ENCODE measurements at places on chromosomes 1 and 21. TPM values are rescaled to one million over a fixed set of nuclear protein-coding genes. Genes with fewer than 3 reads are reported as not detected.
A peak's percentile ranks its signal among the peaks of the same experiment; 100 is the strongest.

IGFN1 gene
- 0.17 TPM for total RNA-seq

DNA sequence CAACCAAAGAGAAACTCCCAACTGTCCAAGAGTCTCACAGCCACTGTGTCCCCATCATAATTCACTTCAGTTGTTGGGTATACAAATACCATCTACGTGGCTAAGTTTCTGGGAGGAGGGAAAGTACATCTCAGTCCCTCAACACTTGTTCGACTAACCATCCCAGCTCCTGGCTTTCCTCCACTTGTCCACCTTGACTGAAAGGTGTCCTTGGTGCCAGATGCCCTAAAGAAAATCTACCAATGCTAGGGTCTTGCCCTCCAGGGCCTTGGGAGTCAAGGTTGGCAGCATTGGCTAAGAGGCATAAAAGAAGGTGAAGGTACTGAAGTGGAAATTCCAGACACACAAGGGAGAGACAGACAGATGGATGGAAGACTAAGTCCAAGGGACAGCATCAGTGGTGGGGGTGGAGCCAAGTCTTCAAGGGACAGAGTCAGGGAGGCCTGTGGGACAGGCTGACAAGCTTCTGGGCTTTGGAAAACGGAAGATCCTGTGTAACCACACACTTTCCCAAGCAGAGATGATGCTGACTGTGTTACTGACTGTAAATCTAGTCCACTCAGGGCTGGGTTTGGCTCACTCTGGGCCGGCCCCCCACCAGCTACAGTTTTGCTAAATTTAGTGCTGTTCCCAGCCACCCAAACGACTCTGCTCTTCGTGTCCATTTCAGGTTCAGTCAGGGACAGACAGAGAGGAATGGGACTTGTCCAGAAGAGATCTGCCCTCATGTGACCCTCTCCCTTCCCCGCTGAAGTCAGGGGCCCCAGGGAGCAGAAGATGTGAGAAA, 60.1 kb downstream of the CD34 start:
- no peaks in the 10 kb centered on the region for H3K27me3 ChIP-seq
- H3K27ac ChIP-seq: no peak overlapping the region
- no peak for DNase-seq
- H3K4me1 ChIP-seq: peaks cover 4% of the 10 kb centered on the region
- no peaks in the 10 kb centered on the region for H3K36me3 ChIP-seq

DNA sequence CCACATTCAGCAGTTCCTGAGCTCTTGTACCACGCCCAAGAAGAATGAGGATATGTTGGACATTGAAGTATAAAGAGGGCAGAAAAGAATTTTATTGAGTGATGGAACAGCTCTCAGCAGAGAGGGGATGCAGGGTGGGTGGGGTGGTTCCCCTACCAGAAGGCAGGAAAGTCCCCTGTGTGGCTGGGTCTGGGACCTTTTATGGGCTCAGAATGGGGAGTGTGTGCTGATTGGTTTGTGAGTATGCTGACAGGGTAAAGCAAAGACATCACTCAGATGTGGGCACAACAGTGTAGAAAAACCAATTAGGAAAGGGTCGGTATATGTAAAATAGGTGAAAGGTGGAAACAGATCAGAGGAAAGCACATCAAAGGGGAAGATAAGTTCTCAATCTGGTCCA, 62.2 kb downstream of the SGIP1 start:
- no peak overlapping the region for H3K4me3 ChIP-seq
- no peaks in the 10 kb centered on the region for H3K27me3 ChIP-seq
- peaks cover 1% of the 10 kb centered on the region for H3K36me3 ChIP-seq
- no peak overlapping the region for H3K27ac ChIP-seq
- DNase-seq: no peak
- peaks cover 10% of the 10 kb centered on the region for H3K4me1 ChIP-seq

CHI3L1 gene
- total RNA-seq: 3.0 TPM

GRCh38 chr1:22500471-22500870, 48.8 kb downstream of the ZBTB40 start:
- H3K4me1 ChIP-seq: peaks cover 5% of the 10 kb centered on the region
- H3K27me3 ChIP-seq: no peaks in the 10 kb centered on the region
- H3K27ac ChIP-seq: no peak overlapping the region
- H3K4me3 ChIP-seq: no peak overlapping the region

GRCh38 chr1:108858230-108858950, 1.5 kb upstream of the AKNAD1 start:
- no peak overlapping the region for H3K4me3 ChIP-seq
- DNase-seq: no peak
- H3K27me3 ChIP-seq: no peaks in the 10 kb centered on the region
- H3K27ac ChIP-seq: no peak overlapping the region
- no peaks in the 10 kb centered on the region for H3K36me3 ChIP-seq

DNA sequence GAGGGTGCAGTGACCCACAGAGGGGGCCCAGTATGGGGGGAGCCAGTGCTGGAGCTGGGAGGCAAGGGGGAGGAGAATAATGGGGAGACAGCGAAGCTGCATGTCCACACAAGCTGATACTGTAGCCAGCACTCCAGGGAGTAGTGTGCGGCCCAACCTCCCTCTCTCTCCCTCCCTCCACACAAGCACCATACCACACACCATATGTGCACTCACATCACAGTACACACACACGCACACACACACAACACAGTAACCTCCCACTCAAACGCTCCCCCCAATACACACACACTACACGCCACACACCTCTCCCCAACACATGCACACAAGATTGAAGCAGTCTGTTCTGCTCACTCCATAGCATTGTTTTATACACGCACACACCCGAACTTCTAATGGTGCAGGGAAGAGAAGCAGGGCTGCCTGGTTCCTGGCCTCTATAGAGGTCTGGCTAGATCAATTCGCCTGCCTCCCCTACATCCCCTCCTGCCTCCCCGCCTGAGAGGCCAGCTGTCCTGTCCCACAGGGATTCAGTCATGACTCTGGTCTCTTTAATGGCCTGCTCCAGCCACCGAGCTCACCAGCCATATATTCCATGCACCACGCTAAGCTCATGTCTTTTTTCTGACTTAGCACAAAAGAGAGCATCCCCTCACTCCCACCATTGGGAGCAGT, 3.8 kb downstream of the NCDN start:
- peaks cover 27% of the 10 kb centered on the region for H3K36me3 ChIP-seq
- H3K27me3 ChIP-seq: no peaks in the 10 kb centered on the region
- peaks cover 7% of the 10 kb centered on the region for H3K4me1 ChIP-seq

CDK18 gene
- 1.5 TPM for total RNA-seq

GRCh38 chr1:86739648-86740509, 35.5 kb downstream of the SH3GLB1 start:
- no peak overlapping the region for H3K4me3 ChIP-seq
- no peak for DNase-seq
- H3K27me3 ChIP-seq: no peaks in the 10 kb centered on the region
- H3K27ac ChIP-seq: no peak overlapping the region
- peaks cover 13% of the 10 kb centered on the region for H3K36me3 ChIP-seq

DNA sequence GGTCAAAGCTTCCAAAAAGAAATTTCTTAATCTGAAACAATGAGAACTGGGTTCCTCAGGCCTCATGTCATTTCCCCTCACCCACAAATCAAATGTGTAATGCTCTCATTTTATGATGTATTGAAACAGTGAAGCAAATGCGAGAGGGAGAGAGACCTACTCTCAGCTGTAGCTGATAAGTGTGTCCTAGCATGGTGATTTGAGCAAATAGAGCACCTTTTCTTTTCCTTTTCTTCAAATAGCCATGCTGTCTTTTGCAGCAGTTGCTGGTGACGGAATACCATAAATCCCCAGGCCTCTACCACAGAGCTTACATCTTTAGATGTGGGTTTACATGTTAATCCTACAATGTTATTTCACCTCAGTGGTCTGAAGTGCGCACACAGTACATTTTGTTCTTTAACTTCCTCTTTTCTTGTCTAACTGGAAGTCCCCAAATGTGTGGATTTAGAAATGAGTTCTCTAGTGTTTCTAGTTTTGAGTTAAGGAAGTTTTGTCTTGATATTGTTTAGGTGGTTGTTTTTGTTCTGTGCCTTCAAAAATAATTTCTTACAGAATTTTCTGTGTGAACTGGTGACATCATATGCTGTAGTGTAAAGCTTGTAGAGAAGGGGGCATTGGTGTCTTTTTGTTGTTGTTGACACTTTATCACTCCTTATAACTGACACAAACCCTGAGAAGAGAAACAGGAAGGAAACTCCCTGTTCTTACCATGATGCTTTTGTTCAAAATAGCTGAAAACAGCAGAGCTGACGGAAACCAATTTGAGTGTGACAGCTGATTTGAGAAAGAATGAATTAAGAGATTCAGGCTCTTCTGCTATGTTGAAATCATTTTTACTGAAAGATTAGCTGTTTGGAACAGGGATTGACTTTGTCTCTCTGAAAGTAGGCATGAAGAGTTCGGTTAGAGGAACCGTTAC, 12.2 kb downstream of the SMAP2 start:
- DNase-seq: no peak
- H3K4me1 ChIP-seq: peaks cover 35% of the 10 kb centered on the region
- H3K27ac ChIP-seq: peak overlapping the region; percentile 23
- H3K36me3 ChIP-seq: no peaks in the 10 kb centered on the region
- no peaks in the 10 kb centered on the region for H3K27me3 ChIP-seq
- no peak overlapping the region for H3K4me3 ChIP-seq

DNA sequence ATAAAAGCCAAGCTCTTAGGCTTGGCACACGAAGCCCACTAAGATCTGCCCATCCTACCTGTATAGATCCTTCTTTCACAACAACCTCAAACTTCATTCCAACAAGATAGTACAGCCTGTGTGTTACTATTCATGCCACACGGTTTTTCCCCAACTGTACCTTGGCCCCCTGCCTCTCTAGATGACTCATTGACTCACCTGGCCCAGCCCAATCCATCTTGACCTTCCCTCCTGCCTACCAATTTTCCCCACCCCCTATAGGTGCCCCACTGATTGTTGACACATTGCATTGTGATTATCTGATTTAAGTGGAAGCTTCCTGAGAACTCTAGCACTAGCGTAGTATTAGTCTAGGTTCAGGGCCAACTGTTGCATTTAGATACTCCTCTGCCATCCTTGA, 2.0 kb upstream of the CD101 start:
- H3K4me3 ChIP-seq: no peak overlapping the region
- no peak for DNase-seq
- H3K27ac ChIP-seq: no peak overlapping the region
- H3K36me3 ChIP-seq: no peaks in the 10 kb centered on the region

DNA sequence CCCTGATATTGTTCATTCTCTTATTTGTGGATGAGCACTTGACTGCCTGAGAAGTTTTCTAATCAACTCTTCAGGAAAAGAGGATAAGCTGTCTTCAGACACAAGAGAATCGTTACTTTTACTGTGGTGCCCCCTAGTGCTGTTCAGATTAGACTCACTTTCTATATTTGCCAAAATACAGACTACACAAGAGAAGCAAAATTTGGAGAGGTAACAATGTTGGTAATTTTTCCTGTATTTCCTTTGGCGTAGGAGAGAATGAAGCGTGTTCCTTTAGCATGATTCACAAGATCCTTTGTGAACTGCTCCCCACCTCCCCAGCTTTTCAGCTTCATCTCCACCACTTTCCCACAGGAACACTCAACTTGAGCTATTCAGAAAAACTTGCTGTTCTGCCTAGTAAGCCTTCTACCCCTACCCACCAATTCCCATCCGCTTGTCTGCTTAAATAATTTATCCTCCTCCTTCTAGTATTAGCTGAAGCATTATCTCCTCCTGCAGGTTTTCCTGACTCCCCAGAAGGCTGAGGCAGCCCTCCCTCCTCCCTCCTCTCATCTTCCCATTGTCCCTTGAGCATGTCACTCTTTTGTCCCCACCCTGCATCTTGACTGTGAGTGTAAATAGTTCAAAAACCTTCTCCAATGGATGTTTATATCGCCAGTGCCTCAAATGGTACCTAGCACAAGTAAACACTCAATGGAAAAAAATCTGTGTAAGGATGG, 4.5 kb downstream of the TNFSF4 start:
- no peak overlapping the region for H3K27ac ChIP-seq
- H3K4me3 ChIP-seq: no peak overlapping the region
- peak; percentile 97 for DNase-seq
- no peaks in the 10 kb centered on the region for H3K36me3 ChIP-seq

DNA sequence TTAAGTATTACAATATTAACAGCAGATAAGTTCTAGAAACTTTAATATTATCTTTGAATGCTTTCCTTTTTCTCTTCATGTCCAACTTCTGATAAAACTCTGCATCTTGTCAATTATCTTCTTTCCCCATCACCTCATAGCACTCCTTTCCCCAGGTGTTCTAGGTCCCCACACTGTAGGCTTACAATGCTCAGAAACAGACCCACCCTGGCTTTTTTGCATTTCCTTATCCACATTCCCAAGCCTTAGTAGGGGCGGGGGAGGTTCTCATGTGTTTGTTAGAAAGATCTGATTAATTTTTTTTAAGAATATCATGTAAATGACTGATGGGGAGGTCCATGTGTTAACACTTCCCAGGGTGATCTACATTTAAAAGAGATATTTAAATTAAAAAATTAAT, 63.9 kb downstream of the PLPPR4 start:
- DNase-seq: no peak
- no peak overlapping the region for H3K4me3 ChIP-seq
- no peaks in the 10 kb centered on the region for H3K36me3 ChIP-seq
- H3K27me3 ChIP-seq: no peaks in the 10 kb centered on the region
- no peaks in the 10 kb centered on the region for H3K4me1 ChIP-seq

GRCh38 chr1:33655496-33655895, 183.1 kb downstream of the ZSCAN20 start:
- no peaks in the 10 kb centered on the region for H3K27me3 ChIP-seq
- no peak overlapping the region for H3K27ac ChIP-seq
- H3K4me3 ChIP-seq: no peak overlapping the region
- DNase-seq: no peak
- H3K36me3 ChIP-seq: no peaks in the 10 kb centered on the region

GRCh38 chr1:40362699-40363098, 10.8 kb upstream of the SMAP2 start:
- H3K4me3 ChIP-seq: no peak overlapping the region
- H3K27ac ChIP-seq: no peak overlapping the region
- peaks cover 4% of the 10 kb centered on the region for H3K27me3 ChIP-seq
- H3K36me3 ChIP-seq: no peaks in the 10 kb centered on the region
